ENCODE measurements at places on chromosomes 16 and 17.

DNA sequence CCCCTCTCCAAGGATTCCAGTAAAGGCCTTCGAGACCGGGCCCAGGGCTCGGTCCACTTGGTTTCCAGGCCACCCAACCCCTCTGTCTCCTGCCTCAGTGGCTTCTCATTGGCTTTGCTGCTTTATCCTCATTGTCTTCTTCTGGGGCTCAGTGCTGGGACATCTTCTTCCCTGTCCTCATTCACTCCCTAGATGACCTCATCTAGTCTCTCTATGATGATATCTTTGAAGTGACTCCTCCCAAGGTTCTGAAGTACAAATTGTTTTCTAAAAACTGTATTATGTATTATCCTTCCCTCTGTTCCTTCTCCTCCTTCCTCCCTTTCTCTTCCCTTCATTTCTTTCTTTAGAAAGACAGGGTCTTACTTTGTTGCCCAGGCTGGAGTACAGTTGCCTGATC, 27.1 kb upstream of the NDRG4 start:
- no peak for DNase-seq

- DNase-seq = no peak
Observed at GRCh38 chr16:73255031-73255430, 207.1 kb upstream of the ZFHX3 start.

- no peak for DNase-seq
Observed at GRCh38 chr17:67312265-67312664, 54.1 kb downstream of the PSMD12 start.

DNA sequence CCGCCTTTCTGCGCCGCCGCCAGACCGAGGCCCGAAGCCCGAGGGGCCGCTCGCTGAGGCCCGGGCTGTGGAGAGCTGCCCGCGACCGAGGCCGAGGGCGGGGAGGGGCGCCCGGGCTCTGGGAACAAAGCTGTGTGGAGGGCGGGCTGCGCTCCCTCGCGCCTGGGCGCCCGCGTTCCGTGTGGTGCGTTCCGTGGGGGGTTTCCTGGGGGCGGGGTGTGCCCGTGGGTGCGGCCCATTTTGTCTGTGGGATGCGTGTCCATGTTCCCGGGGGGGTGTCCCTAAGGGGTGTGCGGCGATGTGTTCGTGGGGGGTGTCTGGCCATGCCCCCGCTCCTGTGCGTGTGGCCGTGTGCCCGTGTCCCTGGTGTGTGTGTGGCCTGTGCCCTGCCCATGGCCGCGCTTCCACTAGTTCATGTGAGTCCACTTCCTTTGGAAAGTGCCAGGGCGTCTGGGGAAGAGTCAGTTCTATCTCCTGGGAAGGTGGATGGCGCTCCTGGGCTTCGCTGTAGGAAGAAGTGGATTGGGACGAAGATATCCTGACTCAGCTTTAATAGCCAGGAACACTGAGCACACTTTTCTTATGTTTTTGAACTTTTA, 520 bp downstream of the JPT2 start:
- DNase-seq = peak; percentile 74

DNA sequence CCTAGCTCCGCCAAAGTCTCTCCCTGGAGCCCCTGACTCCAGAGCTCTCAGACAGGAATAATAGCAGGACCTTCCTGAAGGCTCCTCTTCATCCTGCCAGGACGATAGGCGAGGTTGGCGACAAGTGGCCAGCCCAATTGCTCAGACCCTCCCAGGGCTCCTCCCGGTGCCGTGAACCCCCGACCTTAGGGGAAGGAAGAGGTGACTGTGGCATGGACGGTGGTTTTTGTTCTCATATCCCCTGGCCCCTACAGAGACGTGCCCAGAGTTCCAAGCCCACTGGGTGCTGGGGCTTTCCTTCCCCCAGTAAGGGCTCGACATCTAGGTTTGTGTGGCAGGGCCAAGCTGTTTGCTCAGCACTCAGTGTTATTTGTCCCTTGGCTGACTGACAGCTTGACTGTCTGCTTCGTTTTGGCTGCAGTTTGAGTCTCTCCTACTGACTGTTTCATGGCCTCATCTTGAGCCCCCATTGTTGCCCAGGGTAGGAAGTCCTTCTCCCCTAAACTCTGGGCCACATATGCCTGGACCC, 4.6 kb upstream of the ADCY7 start:
- DNase-seq = peak; percentile 55

- DNase-seq = no peak
Observed at GRCh38 chr17:2140683-2141082, 85.8 kb downstream of the HIC1 start.

- DNase-seq = no peak
Observed at GRCh38 chr17:57234739-57235092, 21.6 kb upstream of the MSI2 start.

DNA sequence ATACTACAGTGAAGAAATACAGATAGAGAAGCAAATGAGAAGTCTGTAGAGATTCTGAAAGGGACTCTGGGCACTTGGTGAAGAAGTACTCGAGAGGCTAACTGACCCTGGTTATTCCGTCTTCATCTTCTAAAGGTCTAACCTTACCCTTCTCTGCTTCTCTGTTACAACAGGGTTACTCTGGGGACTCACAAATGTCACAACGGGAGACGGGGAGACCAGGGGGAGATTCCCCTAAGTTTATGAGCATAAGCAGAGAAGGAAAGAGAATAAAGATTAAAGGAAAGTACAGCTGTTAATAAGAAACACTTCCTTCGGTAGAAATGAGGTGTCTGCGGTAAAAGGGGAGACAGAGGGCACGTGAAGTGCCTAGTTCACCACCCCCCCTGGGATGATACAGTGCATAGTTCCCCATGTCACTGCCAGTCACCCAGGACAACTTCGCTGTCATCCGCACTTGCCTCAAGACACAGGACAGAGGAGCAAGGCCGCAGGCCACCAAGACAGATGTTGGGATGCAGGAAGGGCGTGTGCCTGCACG, 75.2 kb upstream of the TRAP1 start:
- DNase-seq = no peak

DNA sequence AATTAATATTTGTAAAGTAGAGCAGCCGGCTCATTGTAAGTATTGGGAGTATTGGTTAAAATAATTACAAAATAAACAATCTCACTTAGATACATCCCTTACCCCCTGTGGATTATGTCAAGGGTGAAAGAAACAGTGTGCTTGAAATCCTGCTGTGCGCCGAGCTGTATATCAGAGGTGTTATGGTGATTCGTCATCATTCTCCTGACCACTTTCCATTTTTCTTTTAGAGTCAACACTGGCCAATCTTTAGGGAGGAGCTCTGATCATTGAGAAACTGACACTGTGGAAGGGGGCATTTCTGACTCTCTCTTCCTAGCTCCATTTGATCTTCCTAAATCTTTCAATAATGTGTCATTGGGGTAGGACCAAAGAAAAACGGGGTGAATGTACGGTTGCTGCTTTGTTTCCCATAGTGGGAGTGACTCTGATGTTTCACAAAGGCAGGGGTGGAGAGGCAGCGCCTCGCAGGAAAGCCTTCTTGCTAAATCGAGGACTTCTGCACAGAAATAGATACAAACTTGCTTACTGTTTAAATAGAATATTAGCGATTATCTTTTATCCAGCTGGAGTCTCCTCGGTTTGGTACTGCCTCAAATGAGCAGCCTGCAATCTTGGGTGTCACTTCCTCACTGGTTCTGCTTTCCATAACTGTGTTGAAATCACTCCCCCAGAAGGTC, 123.4 kb downstream of the PRKCB start:
- no peak for DNase-seq

- DNase-seq = no peak
Observed at GRCh38 chr17:47703671-47704070, 9.7 kb downstream of the TBKBP1 start.

- DNase-seq = no peak
Observed at GRCh38 chr16:50864386-50864785, 122.5 kb downstream of the CYLD start.

DNA sequence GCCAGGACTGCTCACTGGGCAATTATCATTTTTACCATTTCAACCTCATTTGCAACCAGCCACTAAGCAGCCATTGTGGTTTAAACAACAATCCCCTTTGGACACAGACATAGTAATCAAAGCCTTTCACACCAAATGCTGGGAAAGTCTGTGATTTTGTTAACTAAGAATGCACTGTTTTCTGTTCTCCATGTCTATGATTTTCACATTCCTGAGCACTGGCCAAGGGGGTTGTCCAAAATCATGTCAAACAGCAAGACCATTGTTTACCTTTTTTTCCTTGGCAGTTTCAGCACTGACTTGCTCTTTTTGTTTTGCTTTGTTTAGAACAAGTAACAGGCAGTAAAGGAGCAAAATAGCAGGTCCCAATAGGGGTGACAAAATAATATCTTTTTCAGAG, 106.3 kb upstream of the SIAH1 start:
- no peak for DNase-seq

DNA sequence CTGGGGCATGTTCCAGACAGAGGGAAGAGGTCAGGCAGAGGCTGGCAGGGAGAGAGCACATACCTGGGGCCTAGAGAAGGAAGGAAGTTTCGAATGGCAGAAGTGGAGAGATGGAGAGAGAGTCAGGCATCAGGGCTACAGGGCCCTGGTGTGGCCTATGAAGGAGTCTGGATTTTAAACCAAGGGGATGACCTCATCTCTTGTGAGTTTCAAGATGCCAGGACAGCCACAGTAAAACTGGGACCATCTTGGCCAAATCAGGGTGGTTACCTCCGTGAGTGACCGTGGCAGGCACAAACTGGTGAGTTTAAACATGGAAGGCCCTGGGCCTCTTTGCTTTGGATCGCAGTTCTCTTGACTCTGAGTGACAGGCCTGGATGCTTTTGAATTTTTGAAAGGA, 7.6 kb upstream of the ATP2C2 start:
- no peak for DNase-seq

DNA sequence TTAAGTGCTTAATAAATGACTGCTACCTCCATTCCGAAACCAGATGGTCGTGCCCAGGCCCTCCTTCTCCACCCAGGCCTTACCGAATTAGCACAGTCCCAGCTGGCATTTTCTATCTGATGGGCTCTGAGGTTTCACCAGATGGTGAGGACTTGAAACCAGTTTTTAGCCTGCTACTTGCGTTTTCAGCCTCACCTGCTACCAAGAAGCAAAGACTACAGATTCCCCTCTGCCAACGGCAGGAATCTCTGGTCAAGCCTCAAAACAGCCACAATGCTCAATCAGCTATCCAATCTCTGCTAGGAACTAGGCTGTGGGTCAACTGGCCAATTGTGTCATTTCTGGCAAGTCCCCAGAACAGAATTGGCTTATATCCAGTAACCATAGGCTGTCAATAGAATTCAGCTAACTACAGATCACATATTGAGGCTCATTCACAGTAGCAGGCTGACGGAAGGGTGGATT, 11.7 kb downstream of the PECAM1 start:
- peak; percentile 51 for DNase-seq

DNA sequence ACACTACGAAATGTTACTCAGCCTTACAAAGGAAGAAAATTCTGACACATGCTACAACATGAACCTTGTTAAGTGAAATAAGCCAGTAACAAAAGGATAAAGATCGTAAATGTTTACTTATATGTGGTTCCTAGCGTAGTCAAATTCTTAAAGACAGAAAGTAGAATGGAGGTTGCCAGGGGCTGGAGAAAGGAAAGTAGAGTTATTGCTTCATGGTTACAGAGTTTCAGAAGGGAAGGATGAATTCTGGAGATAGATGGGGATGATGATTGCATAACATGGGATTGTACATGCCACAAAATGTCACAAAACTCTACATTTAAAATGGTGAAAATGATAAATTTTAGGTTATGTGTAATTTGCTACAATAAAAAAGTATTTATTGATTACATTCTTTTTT, 103.8 kb downstream of the CHD9NB start:
- peak; percentile 22 for DNase-seq

GRCh38 chr17:28363776-28364650, 986 bp downstream of the SEBOX start:
- DNase-seq = no peak

- no peak for DNase-seq
Observed at GRCh38 chr17:4839221-4839620, 6.1 kb downstream of the MINK1 start.

DNA sequence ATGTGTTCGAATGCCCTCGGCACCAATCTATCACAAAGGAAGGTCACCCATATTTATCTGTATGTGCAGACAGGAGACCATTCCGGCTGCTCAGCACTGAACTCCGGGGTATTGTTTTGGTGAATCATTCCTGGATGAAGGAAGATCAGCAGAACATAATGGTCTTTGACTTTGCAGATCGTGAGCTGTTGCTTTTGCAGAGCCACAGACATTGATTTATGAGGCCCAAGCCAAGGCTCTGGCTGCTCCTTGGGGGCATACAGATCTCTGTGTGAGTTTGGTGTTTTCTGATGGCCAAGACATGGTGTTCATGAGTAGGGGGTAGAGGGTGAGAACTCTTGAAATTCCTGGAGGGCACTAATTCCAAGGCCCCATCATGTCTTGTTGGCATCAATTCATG, 458.8 kb upstream of the HSBP1 start:
- no peak for DNase-seq

DNA sequence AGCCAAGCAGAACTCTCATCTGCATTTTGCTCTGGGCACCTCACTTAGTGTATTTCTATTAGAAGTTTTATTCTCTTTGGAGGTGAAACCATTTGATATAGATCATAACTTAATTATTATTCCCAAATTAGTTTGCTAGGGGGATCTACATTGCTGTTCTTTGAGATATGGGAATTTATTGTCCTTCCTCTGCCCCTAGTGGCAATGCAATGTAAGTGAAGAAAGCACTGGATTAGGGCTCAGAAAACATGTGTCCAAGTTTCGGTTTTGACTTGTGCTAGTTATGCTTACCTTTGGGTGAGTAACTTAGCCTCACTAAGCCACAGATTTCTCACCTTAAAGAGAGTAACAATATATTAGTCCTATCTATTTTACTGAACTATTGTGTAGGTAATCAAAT, 2.9 kb downstream of the KRT39 start:
- DNase-seq = no peak

GRCh38 chr16:57748596-57748995, 13.0 kb downstream of the KATNB1 start:
- DNase-seq = no peak

DNA sequence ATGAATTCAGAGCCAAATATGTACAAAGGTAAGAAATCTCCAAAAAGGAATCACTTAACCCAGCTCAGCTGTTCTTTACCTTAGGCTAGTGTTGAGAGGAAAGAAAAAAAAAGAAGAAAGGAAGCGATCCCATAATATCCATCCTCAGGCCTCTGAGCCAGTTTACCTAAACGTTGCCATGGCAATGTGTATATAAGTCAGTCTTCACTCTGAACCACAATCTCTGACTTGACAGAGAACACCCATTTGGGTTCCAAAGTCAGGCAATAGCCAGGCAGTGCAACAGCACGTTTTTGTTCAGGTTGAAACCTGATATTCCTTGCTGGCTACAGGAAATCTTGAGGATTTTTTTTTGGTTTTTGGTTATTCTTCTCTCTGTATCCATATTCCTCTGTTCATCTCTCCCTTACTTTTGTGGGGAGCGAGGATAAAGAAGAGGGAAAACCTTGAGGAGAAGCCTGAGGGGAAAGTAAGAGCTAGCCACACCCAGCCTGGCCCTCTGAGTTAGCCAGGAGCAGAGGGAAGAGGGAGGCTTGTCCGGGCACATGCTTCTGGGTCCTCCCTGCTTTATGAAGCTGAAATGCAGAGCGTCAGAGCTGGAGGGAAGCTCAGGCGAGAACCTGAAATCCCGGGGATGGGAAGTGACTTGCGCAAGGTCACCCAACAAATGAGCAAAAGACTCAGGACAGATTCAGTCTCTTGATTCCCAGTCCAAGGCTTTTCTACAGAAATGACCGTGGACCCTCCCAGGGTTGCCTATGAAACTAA, 152.7 kb downstream of the SOX9 start:
- DNase-seq = no peak
